Retina (tissue), 1 donor: ENCODE measurements at places on chromosomes 16 and 17.

DNA sequence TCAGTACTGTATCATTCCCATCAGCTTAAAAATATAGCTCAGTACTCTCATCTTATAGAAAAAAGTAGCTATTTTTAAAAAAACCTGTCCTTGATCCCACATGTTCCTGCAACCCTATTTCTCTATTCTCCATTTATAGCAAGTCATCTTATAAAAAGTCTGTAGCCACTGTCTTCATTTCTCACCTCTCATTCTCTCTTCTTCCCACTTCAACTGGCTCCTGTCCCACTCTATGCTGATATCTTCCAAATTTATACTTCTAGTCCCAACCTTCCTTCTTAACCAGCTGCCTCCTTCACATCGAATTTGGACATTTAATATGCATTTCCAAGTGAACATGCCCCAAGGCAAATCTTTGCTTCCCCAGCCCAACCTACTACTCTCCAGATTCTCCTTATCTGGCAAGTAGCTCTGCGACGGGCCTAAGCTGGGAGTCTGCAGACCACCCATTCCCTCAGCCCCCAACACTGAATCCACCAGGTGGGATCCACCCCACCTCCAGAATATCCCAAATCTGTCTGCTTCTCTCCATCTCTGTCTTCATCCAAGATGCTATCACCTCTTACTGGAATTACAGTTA is 52.0 kb upstream of the TANC2 start:
- DNase-seq, result no peak

DNA sequence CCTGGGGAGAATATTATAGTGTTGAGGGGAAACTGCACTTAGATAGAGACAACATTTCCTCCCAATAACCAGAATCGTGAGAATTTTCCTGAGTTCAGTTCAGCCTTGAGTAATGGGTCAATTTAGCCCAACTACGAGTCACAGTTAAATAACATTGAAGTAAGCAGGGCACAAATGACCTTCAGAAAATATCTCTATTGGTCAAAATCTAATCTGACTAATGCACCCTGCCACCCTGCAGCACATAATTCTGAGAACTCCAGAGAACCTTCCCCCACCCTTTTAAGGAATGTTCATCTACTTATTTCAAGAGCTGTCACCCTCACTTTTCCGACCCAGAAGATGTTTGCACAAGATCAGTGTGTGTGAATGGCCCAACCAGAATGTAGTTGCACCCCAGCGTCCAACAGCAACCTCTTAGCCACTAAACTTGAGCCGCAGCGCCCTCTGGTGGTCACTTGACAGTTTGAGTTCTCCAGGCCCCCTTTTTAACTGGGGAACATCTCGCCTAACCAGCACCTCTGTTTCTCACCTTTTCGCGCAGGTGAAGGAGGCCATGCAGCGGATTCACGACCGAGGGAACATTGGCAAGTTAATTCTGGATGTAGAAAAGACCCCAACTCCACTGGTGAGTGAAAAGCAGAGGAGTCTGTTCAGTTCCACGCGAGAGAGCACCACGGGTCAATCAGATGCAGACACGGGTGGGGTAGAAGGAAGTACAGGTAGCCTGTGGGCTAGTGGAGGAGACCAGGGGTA is 50.9 kb upstream of the CLEC3A start:
- DNase-seq, result peak; percentile 81

DNA sequence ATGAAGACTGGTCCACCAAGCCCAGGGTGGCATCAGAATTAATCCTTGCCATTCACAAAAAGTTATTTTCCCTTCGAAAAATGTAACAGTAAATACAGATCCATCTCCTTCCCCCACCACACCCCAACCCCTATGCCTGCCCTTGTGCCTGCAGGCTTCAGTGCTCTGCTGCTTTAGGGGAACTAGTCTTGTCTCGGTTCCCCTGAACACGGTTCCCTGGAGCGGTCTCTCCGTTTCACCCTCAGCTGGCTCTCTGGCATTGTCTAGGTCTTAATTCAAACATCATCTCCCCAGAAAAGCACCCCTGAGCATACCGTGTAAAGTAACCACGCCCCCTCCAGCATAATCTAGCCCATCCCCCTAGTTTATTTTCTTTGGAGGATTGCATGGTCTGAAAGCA is 25.8 kb downstream of the EMP2 start:
- no peak for DNase-seq

DNA sequence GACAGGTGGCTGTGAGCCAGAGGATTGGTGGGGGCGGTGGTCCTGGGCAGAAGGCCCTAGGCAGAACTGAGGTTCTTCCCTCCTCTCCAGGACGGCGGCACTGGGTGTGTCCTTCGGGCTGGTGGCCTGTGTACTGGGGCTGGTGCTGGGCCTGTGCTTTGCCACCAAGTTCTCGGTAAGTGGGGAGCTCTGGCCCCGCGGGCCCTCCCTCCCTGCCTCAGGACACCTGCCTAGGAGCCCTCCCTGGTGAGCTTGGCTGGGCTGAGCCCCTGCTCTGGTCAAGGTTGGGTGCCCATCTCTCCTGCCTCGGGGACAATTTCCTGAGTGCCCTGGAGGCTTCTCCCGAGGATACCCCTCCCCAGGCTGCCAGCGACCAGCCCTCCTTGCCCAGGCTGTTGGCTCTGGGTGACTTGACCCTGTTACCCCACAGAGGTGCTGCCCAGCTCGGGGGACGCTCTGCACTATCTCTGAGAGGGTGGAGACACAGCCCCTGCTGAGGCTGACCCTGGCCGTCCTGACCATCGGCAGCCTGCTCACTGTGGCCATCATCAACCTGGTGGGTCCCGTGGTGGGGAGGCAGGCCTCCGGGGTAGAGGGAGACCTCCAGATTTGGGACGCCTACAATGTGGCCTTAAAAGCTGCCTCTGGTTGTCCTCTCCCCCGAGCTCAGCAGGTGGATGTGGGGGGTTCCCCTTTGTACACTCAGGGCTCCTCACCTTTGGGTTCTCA is 42.0 kb downstream of the ADCY7 start:
- DNase-seq, result no peak

DNA sequence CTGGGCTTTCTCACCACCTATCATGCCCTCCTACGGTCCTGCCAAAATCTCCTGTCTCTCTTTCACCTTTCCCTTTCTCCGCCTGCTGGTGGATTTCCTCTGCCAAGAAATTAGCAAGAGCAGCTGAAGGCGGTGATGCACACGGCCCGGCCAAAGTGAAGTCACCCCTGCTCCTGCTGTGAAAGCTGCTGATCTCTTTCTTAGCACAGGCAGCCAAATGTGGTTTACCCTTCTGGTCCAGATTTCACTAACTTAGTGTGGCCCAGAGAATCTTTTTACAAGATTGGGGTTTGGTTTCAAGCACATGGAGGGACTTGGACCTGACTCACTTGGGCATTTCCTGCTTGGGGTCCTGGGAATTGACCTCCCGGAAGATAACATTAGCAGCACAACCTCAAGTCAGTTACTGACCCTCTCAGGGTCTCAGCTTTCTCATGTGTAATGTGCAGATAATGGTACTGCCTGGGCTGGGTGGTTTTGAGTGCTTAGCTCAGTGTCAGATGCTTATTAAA is 155.7 kb downstream of the SOCS1 start:
- DNase-seq, result no peak

DNA sequence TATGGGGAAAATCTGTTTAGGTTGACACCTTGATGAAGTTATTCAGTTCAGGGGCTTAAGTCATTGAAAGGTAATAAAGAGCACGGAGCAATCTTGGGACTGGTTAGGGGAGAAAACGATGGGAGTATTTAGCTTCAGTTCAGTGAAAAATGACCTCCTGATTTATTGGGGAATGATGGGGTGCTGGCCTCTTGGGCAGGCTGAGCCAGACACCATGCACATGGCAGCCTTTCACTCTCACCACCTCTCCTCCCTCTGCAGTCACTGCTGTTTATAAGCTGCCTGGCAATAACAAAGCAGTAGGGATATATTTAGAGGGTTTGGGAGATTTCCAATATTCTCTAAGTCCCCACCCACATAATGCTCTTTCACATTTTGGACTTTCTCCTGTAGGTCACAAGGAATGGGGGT is 140.5 kb upstream of the HS3ST2 start:
- no peak for DNase-seq

- DNase-seq, result peak; percentile 14
Observed at GRCh38 chr17:3827124-3827773, 18.8 kb downstream of the NCBP3 start.

DNA sequence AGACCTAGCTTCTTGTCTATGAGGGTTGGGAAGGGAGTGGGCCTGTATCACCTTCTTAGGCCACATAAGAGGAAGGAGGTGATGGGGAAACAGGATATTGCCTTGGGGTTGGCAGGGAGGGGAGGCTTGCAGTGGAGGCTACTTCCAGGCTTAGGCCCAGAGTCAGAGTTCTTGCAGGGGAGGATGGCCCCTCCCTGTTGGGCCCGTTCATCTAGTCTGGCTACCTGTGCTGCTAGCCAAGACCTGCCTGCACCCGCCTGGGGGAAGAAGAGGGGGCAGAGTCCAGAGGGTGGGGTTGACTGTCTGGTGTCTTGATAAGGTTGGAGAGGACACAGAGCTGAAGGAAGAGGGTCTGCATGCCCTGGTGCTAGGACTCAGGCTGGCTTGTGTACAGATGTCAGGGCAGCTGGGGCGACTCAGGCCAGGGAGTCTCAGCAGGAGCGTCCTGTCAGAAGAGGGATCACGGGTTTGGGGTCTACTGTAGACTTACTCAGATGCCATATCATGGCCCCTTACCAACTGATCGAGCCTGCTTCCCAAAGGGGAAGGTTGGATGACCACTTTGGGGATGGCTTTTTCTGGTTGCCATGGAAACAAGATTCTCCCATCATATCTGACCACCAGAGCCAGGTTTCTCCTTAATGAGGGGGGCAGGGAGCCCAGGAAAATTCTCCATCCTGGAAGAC is 5.3 kb downstream of the KDM6B start:
- DNase-seq, result no peak

DNA sequence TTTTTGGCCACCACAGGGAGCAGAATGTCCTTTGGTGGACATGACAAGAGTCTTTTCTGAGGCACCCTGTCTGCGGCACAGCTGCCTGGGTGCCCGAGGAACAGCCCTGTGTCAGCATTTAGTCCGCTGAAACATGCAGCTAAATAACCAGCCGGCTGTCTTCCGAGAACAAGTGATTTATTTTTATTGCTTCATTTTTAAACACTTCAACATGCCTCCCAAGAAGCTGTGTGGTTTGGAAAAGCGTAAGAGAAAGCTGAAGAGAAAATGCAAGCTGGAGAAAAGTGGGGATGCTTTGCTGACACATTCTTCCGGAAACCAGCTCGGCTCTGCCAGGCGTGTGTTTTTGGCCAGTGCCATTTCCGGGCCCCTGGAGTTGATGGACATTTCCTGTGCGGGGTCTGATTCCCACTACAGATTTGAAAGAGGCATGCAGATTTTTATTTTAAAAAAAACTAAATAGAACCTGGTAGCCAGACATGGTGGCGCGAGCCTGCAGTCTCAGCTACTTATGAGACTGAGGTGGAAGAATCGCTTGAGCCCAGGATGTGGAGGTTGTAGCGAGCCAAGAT is 94.7 kb downstream of the SEC14L1 start:
- DNase-seq, result no peak

DNA sequence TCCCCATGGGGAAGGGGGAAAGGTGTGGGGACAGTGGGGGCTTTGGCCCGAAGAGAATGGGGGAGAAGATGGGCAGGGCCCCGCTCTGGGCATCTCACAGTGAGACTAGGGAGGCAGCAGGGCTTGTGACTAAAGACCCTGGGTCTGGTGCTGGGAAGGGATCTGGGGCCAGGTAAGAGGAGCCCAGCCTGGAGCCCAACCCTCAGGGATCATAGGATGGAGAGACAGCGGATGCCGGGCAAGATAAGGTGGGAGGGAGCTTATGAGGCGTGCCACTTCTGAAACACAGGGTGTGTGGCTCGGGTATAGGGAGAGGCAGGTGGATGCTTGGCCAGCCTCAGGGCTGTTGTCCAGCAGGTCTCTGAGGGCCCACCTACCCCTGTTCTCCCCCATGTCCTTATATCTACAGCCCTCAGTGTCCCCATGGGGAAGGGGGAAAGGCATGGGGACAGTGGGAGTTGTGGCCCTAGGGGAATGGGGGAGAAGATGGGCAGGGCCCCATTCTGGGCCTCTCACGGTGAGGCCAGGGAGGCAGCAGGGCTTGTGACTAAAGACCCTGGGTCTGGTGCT is 15.4 kb downstream of the USP6 start:
- DNase-seq, result no peak

GRCh38 chr16:8798174-8798527 is 512 bp downstream of the PMM2 start:
- DNase-seq, result no peak

DNA sequence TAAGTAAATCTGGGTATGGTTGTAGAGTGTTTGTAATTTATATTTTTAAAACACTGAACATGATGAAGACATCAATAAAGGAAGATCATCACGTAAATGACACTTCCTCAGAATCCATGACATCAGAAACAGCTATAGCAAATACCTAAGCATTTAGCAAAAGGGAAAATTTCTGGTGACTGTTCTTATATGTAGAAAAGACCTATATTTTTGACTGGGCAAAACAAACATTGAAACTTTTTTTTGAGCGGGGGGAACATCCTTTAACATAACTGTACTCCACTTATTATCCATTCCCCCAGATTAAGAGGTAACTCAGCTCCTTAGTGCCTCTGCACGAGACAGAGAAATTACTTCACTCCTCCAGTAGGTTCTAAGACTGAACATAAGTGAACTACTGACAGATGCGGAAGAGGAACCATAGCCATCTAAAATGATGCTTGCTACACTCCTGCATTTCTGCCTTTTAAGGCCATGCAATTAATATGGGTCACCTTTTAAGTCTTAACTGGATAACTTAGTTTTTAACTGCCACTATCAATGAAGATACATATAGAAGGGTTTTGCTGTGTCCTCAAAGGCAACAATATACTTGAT is 9.4 kb downstream of the CRYBA1 start:
- DNase-seq, result no peak

DNA sequence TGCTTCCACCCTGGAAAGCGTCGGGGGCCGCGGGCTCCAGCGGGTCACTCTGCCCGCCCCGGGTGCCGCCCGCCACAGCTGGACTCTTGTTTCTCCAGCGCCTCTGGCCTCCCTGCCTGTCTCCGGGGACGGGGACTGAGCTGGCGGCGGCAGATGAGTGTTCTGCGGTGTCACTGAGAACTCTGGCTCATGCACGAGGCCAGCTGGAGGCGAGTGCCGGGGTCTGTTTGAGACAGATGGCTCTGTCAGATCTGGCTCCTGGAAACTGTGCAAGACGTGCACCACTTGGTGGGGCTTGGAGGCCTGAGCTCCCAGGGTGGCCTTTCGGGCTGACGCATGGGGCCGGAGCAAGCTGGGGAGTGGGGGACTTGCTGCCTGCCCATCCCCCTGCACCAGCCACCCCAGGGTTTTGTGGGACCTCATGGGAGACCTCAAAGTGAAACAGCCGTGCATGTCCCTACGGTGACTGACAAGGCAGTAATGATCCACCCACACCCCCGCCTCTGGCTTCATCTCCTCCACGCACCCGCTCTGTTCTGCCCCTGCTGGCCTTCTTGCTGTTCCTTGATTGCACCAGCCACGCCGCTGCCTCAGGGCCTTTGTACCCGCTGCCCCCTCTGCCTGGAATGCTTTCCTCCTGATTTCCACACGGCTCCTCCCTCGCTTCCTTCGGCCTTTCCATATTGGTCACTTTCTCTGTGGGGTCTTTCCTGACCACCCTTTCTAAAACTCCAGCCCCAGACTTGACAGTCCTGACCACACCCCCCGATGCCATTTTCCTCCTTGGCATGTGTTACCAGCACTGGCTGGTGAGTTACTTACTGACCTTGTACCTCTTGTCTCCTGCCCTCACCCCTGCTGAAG is 174.9 kb upstream of the CIBAR2 start:
- DNase-seq, result peak; percentile 89
